ENCODE measurements at places on chromosomes 3 and 15.

GRCh38 chr15:89747708-89748682 lies 3.1 kb downstream of the MESP1 start:
- DNase-seq, result no peak

DNA sequence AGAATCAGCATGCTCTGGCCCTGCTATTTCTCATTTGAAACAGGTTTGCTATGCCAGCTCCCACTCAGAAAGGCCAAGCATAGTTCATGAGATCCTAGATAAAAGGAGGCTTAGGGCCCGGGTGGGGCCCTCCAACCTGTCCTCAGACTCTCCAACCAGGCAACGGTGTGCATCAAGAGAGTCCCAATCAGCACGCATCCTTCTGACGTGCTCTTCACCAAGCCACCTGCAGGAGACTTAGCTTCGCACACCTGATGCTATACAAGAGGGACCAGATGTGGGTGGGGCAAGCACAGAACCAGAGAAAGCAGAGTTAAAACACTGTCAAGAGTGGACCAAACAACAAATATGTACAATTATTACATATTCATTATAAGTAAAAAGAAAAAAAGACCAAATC lies 17.3 kb downstream of the STIMATE start:
- DNase-seq, result no peak

GRCh38 chr3:79406175-79406574 lies 361.6 kb downstream of the ROBO1 start:
- no peak for DNase-seq

- DNase-seq, result no peak
Observed at GRCh38 chr3:141804778-141805639, 41.8 kb downstream of the GRK7 start.

DNA sequence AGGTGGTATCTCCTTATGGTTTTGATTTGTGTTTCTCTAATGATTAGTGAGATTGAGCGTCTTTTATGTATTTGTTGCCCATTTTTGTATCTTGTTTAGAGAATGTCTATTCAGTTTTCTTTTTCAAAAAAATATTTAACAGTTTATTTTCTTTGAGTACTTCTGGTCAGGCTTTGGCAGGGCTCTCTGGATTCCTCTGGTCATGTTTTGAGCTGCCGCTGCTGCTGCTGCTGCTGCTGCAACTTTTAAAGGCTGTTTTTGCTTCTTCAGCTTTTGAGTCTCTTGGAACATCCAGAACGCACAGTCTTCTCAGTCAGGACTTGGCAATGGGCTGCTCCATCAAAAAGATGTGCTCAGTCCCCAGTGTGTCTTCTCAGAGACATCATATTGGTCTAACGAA lies 40.1 kb downstream of the REC114 start:
- no peak for DNase-seq

GRCh38 chr3:116176974-116177555 lies 268.2 kb downstream of the LSAMP start:
- no peak for DNase-seq

- no peak for DNase-seq
Observed at GRCh38 chr15:38701149-38701548, 136.5 kb upstream of the RASGRP1 start.

All from thymus (tissue), 14 donors.